ENCODE measurements at places on chromosomes 3 and 15.

- DNase-seq, result no peak
Observed at GRCh38 chr3:55877703-55878102, 390.6 kb upstream of the WNT5A start.

DNA sequence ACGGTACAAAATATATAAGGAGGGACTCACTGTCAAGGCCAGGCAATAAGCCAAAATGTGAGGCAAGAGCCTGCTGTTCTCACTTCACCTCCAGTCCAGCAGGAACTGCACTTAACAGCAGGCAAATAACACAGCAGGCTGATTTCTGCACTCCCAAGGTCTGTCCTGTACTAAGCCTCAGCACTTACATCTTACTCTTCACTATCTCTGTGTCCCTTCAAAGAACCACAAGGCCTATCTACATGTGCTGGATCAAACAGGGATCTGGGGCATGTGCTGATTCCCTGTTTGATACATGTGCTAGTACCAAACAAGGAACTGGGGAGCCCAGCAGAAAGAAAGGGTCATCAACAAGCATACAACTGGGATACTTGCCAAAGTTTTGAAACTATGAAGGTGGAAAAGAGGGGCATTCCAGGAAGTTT lies 22.2 kb downstream of the UACA start:
- DNase-seq, result no peak

DNA sequence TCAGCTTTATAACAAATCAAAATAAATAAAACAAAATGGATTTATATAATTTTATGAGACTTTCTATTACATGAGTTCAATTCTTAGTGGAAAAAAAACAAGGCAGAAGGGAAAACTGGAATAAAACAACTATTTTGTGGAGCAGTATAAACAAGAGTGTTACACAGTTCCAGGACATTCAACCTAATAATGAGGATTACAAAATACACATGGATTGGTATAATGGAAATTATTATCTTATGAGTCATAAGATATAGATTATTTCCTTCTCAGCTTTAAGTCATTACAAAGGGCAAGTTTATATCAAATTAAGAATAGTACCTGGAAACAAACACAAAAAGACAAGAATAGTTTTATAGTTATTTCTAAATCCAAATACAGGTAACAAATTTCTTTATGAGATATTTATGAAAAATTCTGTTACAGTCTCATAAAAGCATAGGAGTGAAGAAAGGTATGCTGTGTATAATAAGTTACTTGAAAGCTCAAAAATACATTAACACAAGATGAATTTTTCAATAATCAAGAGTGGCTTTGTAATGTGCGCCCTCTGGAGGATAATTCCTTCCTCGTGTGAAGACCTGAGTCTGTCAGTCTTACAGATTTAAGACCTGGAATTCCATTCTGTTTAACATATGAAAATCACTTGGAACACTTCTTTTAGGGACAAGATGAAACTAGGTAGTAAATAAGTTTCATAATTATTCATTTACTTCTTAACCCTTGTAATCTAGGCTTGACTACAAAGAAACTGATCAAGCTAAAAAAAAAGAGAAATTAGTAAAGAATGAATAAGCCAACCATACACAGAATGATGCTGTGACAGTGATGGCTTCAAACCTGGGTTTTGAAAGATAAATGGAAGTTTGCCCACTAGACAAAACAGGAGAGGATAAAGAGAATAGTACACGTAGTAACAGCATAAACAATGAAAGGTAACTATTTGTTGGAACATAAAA lies 9.5 kb downstream of the COPS2 start:
- peak; percentile 43 for DNase-seq

DNA sequence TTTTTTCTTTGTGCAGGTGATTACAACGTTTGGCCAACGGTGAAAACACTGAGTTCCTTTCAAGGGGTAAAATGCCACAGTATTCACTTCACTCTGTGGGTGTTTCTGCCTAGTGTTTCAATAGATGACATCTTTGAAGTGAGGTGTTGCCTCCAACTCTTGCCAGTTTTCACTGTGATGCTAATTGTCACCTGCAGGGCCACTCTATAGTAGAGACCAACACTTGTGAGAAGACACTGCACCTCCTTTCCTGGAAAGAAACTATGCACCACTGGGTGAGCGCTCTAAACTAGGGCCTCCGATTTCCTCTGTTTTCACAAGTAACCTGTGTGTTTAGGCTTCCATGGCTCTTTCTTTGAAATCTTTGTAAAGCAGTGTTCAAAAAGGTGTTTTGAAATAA lies 98.3 kb downstream of the THRB start:
- no peak for DNase-seq

- peak; percentile 73 for DNase-seq
Observed at GRCh38 chr15:77179541-77179998, 108.7 kb upstream of the TSPAN3 start.

GRCh38 chr15:38564557-38565286 lies at the start of gene RASGRP1:
TSS of gene RASGRP1 (minus strand) at chr15:38564814. CDS start at chr15:38564628, 186 bp downstream.
- DNase-seq, result no peak

DNA sequence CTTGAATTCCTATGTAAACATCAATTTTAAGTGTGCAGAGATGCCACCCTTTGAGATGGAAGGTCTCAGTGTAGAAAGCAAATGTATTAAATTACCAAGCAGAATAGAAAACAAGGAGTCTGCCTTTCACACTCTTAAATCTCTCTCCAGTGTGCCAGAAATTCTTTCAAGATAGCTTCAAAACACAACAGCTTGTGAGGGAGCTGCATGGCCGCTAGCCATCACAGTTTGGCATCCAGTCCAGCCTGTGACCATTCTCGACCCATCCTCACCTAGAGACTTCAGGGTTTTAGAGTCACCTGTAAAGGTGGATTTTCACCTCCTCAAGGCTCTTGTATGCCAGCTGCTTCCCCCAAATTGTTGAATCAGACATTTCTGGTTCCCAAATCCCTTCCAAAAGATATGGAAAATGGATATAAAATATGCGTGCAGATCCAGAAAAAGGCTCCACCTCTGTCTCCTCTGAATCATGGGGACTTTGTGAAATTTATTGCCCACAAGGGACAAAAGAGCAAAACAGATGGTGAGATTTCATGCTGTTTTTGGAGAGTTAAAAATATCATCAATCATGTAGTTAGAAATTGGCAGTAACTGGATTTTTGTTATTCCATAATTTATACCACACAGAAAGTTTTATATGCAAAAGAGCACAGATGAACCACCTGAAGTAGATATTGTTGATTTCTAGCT lies 114.2 kb upstream of the THRB start:
- no peak for DNase-seq

GRCh38 chr3:87901141-87901540 lies 157.7 kb downstream of the CGGBP1 start:
- DNase-seq, result no peak

DNA sequence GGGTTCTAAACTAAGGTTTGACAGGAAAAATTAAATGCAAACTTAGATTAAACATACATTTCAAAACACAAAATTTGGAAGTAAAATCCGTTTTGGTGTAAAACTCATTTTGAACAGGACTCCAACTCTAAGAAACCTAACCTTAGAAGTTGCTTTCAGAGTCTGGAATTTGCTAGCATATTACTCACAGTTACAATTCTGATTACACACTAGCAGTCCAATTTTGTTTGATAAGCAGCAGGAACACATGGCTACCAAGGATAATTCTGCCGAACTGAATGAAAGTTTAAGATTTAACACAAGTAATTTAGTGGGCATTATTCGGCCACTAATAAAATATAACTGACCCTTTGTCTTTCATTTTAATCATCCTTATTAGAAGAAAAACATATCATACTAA lies 49.6 kb downstream of the FRMD5 start:
- no peak for DNase-seq

DNA sequence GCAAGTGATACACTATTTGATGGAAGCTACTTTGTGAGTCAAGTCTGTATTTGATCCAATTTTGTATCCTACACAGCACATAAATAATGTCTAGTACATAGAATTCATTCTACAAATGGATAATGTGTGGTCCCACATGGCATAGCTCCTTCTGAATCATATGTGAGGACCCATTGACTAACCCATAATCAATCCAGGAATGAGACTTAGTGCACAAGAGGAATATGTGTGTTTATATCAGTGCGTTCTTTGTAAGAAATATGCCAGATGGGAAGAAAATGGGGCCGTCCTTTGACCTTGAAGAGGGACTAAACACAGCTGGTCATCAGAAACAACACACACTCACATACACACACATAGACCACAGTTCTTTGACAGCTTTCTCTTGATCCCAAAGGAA lies 282.7 kb upstream of the SEMA6D start:
- DNase-seq, result no peak

GRCh38 chr3:181739628-181740027 lies 27.9 kb downstream of the SOX2 start:
- DNase-seq, result no peak

- peak; percentile 28 for DNase-seq
Observed at GRCh38 chr3:105334138-105334882, 32.4 kb upstream of the ALCAM start.

DNA sequence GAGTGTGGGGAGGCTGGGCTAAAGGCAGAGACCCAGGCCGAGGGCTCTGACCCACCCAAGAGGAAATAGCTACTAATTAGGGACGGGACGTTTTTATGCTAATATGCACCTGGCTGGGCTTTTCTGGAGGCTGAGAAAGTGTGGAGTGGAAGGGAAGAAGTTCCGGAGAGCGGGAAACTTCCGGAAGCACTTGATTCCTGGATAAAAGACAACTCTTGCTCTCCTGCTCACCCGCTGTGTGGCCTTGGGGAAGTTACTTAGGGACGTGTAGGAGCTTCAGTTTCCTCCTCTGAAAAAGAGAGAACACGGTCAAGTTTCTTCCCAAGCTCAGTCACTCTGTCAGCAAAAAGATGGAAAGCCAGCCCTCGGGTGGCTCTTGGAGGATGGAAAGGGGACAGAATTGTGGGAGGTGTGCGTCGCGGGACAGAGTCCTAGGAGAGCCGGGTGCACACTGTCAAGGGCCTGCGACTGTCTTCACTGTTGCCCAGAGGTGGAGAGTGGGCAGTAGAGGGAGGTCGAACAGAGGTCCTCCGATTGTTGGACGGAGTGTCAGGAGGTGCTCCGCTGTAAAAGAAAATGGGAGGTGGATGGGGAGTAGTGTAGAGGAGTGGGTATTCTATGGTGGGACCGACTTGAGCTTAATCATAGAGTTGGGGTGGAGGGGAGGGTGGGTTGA lies 43.2 kb downstream of the EPHB3 start:
- no peak for DNase-seq

GRCh38 chr15:66685638-66686150 lies 16.3 kb upstream of the SMAD6 start:
- no peak for DNase-seq

DNA sequence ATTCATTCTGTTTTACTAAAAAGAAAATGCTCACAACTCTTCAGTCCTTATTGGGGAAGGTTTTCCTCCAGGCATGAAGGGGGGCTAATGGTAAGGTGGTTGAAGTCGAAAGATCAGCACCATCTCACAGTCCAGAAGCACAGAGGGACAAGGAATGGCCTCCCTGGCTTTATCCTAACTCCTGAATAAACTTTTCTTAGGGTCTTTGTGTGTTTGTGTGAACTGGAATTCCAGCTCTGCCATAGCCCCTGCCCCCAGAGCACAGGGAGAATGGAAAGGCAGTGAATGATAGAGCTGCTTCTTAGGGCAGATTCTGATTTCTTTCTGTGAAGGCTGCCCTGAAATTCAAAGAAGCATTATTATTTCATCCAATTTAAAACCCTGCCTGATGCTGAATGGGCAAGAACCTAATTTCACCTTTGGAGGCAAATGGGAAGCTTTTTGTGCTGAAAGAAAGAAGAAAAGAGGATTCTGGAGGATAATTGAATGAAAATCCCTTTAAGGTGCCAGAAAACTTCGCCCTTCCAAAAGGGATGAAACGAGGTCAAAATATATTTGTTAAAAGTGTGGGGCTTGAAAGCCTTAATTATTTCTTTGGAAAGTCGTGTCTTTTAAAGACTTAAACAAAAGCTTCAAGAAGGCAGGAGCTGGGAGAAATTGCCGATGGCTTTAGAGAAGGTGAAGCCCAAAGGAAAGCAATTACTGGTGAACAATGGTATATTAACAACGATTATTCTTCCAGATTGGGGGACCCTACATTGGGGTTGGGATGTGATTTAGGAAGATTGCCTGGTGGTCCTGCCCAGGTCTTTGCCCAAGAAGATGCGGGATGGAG lies 259.9 kb upstream of the RGMA start:
- no peak for DNase-seq

DNA sequence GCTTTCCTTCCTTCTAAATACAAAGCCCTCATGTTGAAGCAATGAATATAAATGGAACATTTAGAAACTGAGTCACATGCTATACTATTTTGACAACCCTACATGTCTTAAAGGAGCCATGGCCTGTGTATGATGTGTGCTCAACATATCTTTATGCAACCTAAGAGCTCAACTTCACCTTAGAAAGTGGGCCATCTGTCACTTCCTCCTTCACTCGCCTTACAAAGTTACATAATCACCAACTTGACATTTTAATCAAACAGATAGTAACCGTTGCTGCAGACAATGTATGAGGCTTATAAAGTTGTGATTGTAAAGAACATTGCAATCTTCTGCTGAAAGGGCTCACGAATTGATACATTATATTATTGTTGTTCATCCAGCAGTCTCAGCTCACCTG lies 163.6 kb downstream of the SERPINI1 start:
- DNase-seq, result no peak

DNA sequence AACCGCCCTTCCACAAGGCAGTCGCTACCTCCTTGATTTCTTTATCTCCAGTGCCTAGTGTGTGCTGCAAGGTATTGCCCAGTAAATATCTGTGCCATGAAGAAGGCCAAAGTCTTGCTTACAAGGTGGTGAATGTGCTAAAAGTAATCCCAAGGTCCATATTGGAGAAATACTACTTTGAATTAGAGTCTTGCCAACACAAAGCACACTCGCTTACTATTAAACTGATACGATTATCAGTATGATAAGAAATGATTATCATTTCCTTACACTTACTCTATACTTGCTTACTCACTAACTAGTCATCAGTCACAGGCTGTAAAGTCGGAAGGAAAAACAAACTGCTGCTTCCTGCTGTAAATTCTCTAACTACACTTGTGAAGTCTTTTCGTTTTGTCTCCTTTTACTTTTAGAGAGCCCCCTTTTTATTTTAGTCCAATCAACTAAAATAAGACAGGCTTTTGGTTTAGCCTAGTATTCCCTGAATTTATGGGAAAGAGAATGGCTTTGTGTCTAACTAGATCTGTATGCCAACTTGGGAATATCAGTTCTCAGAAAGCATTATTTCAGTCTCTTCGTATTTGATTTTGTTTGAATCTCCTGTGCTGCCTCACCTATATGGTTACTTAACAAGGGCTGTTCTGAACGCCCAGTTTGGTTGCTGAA lies 107.1 kb upstream of the TSC22D2 start:
- DNase-seq, result no peak

- DNase-seq, result peak; percentile 39
Observed at GRCh38 chr3:4290272-4290893, 12.8 kb upstream of the SETMAR start.

- no peak for DNase-seq
Observed at GRCh38 chr3:114272271-114272670, 21.6 kb upstream of the TIGIT start.

- DNase-seq, result no peak
Observed at GRCh38 chr3:197103766-197104165, 74.1 kb upstream of the MELTF start.

GRCh38 chr15:97189162-97189780 lies 771.2 kb upstream of the ARRDC4 start:
- DNase-seq, result no peak

GRCh38 chr15:29379647-29380046 lies 110.0 kb upstream of the NSMCE3 start:
- no peak for DNase-seq

- DNase-seq, result peak; percentile 70
Observed at GRCh38 chr3:152650177-152650576, 184.8 kb upstream of the P2RY1 start.

GRCh38 chr3:29936054-29936453 lies 655.2 kb downstream of the RBMS3 start:
- DNase-seq, result no peak

- DNase-seq, result no peak
Observed at GRCh38 chr15:86608461-86609205, 529.0 kb downstream of the AGBL1 start.

Data from foreskin melanocyte (primary cell).